Lung (tissue), 17 donors: ENCODE measurements at places on chromosomes 5 and 9.

DNA sequence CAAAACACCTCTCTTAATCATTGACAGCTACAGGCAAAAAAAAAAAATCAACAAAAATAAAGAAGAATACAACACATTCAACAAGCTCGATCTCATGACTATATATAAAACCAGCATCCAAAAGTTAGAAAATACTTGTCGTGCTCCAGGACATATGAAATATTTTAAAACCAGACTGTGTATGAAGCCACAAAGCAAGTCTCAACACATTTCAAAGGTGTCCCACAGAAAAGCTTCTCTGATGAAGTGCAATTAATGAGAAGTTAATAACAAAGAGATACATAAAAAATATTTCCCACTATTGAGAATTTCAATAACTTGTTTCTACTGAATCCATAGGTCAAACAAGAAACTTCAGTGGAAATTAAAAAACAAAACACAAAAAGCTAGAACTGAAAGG lies 178.7 kb downstream of the PLK2 start:
- no peaks in the 10 kb centered on the region for H3K36me3 ChIP-seq
- no peak overlapping the region for H3K4me3 ChIP-seq
- H3K27me3 ChIP-seq: no peaks in the 10 kb centered on the region
- H3K27ac ChIP-seq: no peak overlapping the region

DNA sequence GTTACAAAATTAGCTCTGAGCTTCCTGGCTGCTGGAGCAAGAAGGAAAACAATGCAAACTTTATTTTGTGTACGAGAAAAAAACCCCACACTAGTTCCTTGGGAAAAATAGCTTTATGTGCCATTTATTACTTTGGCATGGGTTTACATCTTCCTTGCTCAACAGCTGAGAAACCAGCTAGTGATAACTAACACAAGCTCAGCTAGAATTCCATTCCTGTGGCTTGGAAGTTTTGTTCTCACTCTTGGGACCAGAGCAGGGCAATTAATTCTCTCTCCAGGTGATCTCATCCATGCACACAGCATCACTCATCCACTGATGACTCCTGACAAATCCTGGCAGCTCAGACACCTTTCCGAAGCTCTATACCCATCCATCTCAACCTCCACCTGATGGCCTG lies 104.1 kb downstream of the CRB2 start:
- no peaks in the 10 kb centered on the region for H3K4me1 ChIP-seq
- no peak overlapping the region for H3K4me3 ChIP-seq
- H3K27me3 ChIP-seq: no peaks in the 10 kb centered on the region
- no peak for DNase-seq
- peaks cover 4% of the 10 kb centered on the region for H3K36me3 ChIP-seq

DNA sequence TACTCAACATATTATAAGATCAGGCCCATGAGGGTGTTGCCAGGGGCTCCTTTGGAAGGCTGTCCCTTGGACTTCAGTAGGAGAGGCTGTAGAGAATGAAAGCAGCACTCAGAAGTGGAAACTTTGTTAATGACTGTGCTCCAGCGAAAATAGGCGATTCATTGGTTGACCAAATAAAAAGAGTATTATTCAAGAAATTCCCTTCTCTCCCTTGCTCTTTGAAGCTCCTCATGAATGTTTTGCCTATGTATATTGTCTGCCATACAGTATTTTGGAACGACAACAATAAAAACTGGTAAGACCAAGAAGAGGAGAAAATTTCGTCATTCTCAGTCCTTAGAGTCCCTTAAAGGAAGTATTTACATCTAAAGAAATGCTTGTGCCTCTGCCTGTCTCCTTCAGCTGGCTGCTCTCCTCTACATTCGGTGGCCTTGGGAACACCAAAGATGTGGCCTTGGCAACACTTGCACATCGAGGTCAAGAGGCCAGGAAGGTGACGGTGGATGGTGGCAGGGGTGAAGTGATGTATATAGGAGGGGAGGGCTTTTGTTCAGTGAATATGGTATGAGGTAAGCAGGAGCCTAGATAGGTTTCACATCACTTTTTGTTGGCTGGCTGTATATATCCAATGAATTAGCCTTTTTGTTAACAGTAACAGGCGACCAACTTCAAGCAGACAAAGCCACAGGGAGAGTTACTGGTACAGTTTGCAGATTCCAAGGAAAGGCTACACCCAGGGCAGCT lies 95.0 kb upstream of the ACTBL2 start:
- no peaks in the 10 kb centered on the region for H3K27me3 ChIP-seq
- no peak overlapping the region for H3K27ac ChIP-seq
- H3K36me3 ChIP-seq: no peaks in the 10 kb centered on the region
- DNase-seq: no peak
- no peak overlapping the region for H3K4me3 ChIP-seq

DNA sequence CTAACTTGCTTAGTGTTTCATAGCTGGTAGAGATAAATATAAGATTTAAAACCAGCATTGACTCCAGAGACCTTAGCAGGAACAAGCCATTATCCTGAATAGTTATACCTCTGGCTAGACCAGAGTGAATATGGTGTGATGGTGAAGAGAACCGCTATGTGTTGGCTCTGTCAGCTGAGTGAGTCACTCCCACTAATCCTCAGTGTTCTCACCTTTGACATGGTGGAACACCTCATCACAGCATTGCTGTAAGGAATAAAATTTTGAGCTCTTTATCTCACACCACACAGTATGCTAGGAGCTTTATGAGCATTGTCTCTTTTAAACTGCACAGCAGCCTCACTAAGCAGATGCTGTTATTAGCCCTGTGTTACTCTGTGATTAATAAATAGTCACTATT lies 90.7 kb upstream of the DHFR start:
- no peak overlapping the region for H3K4me3 ChIP-seq
- no peak for DNase-seq
- H3K36me3 ChIP-seq: peaks cover 12% of the 10 kb centered on the region
- H3K27me3 ChIP-seq: no peaks in the 10 kb centered on the region

- H3K27me3 ChIP-seq: no peaks in the 10 kb centered on the region
- H3K36me3 ChIP-seq: no peaks in the 10 kb centered on the region
- no peak overlapping the region for H3K4me3 ChIP-seq
Observed at GRCh38 chr5:92922231-92922967, 658.6 kb downstream of the NR2F1-AS1 start.

GRCh38 chr5:91486638-91487037 lies 103.5 kb upstream of the ARRDC3 start:
- H3K27me3 ChIP-seq: no peaks in the 10 kb centered on the region
- no peaks in the 10 kb centered on the region for H3K36me3 ChIP-seq
- H3K4me3 ChIP-seq: no peak overlapping the region
- H3K27ac ChIP-seq: no peak overlapping the region
- H3K4me1 ChIP-seq: no peaks in the 10 kb centered on the region
- no peak for DNase-seq

GRCh38 chr5:175542232-175542965 lies 64.0 kb downstream of the SFXN1 start:
- DNase-seq: no peak
- H3K27me3 ChIP-seq: no peaks in the 10 kb centered on the region
- H3K4me3 ChIP-seq: no peak overlapping the region
- H3K4me1 ChIP-seq: no peaks in the 10 kb centered on the region
- H3K36me3 ChIP-seq: no peaks in the 10 kb centered on the region
- no peak overlapping the region for H3K27ac ChIP-seq

DNA sequence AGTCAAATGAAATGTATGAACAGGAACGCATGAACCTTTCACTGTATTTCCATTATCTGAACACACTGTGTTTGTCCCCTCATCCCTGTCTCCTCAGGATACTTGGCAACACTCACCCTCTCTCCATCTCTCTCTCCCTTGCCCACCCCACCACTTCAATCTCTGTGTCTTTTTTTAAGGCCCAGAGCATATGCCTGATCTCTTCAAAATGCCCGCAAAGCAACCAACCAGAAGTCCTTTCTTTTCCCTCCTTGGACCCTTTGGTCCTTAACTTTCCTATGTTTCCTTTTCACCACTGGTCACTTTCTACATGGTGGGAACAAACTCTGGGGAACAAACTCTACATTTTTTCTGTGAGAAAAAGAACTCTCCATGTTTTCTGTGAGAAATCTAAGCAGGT lies 3.2 kb upstream of the IRF1 start:
- DNase-seq: no peak
- H3K36me3 ChIP-seq: no peaks in the 10 kb centered on the region
- peak overlapping the region; percentile 73 for H3K27ac ChIP-seq
- H3K27me3 ChIP-seq: no peaks in the 10 kb centered on the region
- H3K4me3 ChIP-seq: no peak overlapping the region

GRCh38 chr5:7586480-7586879 lies 190.5 kb downstream of the ADCY2 start:
- no peak for DNase-seq
- no peaks in the 10 kb centered on the region for H3K4me1 ChIP-seq
- H3K36me3 ChIP-seq: no peaks in the 10 kb centered on the region
- no peaks in the 10 kb centered on the region for H3K27me3 ChIP-seq
- no peak overlapping the region for H3K27ac ChIP-seq

- H3K36me3 ChIP-seq: no peaks in the 10 kb centered on the region
- H3K27me3 ChIP-seq: peaks cover 18% of the 10 kb centered on the region
Observed at GRCh38 chr5:132011622-132012343, at the start of gene ACSL6. ACSL6 (minus strand) TSS chr5:132011658; CDS start chr5:132011553, 105 bp downstream.

DNA sequence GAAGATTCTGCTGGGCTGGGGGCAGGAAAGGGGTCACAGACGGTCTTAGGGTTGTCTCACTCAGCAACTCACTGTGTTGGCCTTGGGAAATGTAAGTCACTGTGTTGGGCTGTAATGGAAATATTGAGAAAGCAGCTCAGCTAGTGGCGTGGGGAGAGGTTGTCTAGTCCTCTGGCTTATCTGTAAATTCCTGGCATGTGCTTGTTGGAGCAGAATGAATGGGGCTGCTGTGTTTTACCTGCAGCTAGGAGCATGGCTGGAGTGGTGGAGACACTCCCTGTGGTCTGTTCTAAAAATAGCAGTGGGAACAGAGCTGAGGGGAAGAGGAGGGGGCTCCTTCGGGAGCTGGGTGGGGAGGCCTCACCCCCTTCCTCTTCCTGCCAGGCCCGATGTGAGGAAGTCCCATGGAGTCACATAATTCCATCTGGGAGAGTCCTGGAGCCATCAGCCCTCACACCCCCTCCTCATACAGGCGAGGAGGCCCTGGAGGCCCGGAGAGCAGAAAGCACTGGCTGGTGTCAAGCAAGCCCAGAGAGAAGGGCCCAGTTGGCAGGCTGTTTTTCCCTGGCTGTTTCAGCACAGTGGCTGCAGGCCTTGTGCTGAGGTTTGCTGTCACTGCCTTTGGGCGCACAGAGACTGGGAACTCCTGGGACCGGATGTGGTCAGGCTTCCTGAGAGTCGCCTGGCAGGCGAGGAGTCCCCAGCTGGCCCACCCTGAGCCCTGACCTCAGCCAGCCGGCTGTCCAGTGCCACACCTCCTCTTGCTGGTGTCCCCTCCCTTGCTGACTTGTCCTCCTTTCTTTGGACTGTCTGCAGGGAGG lies 84.9 kb downstream of the RGS3 start:
- peak; percentile 60 for DNase-seq
- H3K27me3 ChIP-seq: no peaks in the 10 kb centered on the region
- H3K27ac ChIP-seq: peak overlapping the region; percentile 83
- no peak overlapping the region for H3K4me3 ChIP-seq
- peaks cover 15% of the 10 kb centered on the region for H3K4me1 ChIP-seq
- no peaks in the 10 kb centered on the region for H3K36me3 ChIP-seq

DNA sequence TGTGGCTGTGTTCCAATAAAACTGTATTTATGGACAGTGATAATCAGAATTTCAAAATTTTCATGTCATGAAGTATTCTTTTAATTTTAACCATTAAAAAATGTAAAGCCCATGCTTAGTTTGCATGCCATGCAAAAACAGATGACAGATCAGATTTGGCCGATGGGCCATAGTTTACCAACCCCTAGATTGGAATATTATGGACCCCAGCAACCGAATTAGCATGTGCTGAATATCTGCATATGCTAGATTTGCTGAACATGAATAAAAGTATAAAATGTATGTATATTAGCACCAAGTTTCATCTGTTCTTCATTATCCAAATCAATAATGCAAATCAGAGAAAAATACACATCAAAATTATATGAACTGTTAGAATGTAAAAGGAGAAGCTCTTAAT lies 158.5 kb upstream of the PPP1R2B start:
- DNase-seq: no peak
- no peaks in the 10 kb centered on the region for H3K36me3 ChIP-seq
- no peaks in the 10 kb centered on the region for H3K27me3 ChIP-seq
- no peak overlapping the region for H3K4me3 ChIP-seq

- H3K27ac ChIP-seq: no peak overlapping the region
- no peak overlapping the region for H3K4me3 ChIP-seq
- no peaks in the 10 kb centered on the region for H3K27me3 ChIP-seq
- no peaks in the 10 kb centered on the region for H3K4me1 ChIP-seq
- no peaks in the 10 kb centered on the region for H3K36me3 ChIP-seq
Observed at GRCh38 chr9:6634444-6634843, 11.1 kb downstream of the GLDC start.

- H3K27ac ChIP-seq: no peak overlapping the region
- H3K36me3 ChIP-seq: peaks cover 4% of the 10 kb centered on the region
- no peak overlapping the region for H3K4me3 ChIP-seq
- no peaks in the 10 kb centered on the region for H3K4me1 ChIP-seq
- DNase-seq: no peak
Observed at GRCh38 chr9:94057918-94058317, 26.3 kb upstream of the PTPDC1 start.

- no peak overlapping the region for H3K4me3 ChIP-seq
- no peaks in the 10 kb centered on the region for H3K36me3 ChIP-seq
- DNase-seq: no peak
- no peak overlapping the region for H3K27ac ChIP-seq
Observed at GRCh38 chr9:72220589-72220988, 71.3 kb downstream of the GDA start.

GRCh38 chr9:102124465-102124864 lies 386.0 kb upstream of the GRIN3A start:
- H3K27me3 ChIP-seq: no peaks in the 10 kb centered on the region
- DNase-seq: no peak

- no peak overlapping the region for H3K27ac ChIP-seq
- no peaks in the 10 kb centered on the region for H3K27me3 ChIP-seq
- peak; percentile 70 for DNase-seq
Observed at GRCh38 chr5:143016777-143017516, 246.8 kb downstream of the ARHGAP26 start.

DNA sequence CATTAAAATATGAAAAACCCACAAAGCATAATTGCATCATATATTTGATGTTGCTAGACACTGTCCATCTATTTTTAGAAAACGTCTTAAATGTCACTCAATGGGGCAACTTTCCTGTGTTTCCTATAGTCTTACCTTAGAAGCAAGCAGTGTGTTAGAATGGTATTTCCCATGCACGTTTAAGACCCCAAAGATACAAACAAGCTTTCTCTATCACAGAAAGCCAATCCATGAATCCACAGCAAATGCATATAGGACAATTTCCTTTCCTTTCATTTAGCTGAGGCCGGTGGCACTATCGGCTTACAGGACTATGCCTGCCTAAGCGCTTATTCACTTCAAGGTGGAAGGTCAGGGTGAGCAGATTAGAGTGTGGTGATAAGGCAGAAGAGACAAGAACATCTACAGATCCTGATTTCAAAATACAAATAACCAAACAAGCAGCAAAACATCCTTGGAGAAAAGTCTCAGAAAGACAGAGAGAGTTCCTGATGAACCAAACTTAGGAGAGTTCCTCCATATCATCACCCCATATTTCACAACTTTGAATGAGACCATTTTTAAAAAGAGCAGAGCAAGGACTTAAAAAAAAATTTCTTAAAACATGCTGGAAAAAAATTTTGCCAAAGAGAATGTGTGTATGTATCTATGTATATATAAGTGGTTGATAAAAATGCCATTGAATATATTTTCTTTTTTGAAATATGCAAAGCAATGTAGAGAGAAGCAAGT lies 57.2 kb downstream of the MEF2C start:
- DNase-seq: no peak
- peaks cover 15% of the 10 kb centered on the region for H3K4me1 ChIP-seq
- peak overlapping the region; percentile 79 for H3K27ac ChIP-seq
- no peak overlapping the region for H3K4me3 ChIP-seq
- no peaks in the 10 kb centered on the region for H3K27me3 ChIP-seq
